Breast epithelium (tissue), 4 donors: ENCODE measurements at places on chromosomes 7 and 10. TPM values are rescaled to one million over a fixed set of nuclear protein-coding genes. Genes with fewer than 3 reads are reported as not detected.

SFTPA2 gene
- total RNA-seq: not detected

FAM25G gene
- total RNA-seq: not detected

PVRIG gene
- 0.32 TPM for total RNA-seq

FOXL3 gene
- not detected for total RNA-seq

HOXA7 gene
- 6.2 TPM for total RNA-seq

SLC18A3 gene
- not detected for total RNA-seq

FAS gene
- 47.3 TPM for total RNA-seq

ZDHHC4 gene
- total RNA-seq: 60.6 TPM

- no peak for DNase-seq
- H3K4me3 ChIP-seq: no peak overlapping the region
- H3K27me3 ChIP-seq: no peaks in the 10 kb centered on the region
- peak overlapping the region; percentile 27 for H3K27ac ChIP-seq
- H3K36me3 ChIP-seq: no peaks in the 10 kb centered on the region
Measured at GRCh38 chr10:21138769-21139340, 241.7 kb upstream of the NEBL start.

DNA sequence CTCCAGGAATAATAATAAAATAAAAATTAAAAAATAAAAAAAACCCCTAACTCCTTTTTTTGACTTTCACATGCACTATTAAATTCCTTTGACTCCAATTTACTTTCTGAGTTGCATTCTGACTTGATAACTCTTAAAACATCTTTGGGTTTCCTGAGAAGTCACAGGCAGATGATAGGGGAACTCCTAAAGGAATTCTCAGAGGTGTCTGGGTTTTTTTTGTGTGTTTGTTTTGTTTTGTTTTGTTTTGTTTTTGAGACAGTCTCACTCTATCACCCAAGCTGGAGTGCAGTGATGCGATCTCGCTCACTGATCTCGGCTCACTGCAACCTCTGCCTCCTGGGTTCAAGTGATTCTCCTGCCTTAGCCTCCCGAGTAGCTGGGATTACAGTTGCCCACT lies 52.7 kb upstream of the APBB1IP start:
- DNase-seq: no peak
- H3K36me3 ChIP-seq: no peaks in the 10 kb centered on the region
- no peak overlapping the region for H3K4me3 ChIP-seq
- H3K27me3 ChIP-seq: no peaks in the 10 kb centered on the region

GRCh38 chr10:121559326-121560026 lies 38.8 kb downstream of the FGFR2 start:
- no peaks in the 10 kb centered on the region for H3K36me3 ChIP-seq
- DNase-seq: no peak
- H3K4me3 ChIP-seq: no peak overlapping the region
- H3K4me1 ChIP-seq: no peaks in the 10 kb centered on the region
- no peak overlapping the region for H3K27ac ChIP-seq

- H3K4me3 ChIP-seq: no peak overlapping the region
- H3K36me3 ChIP-seq: no peaks in the 10 kb centered on the region
- DNase-seq: no peak
Measured at GRCh38 chr10:112964482-112964881, 14.4 kb downstream of the TCF7L2 start.

GRCh38 chr7:153381275-153382040 lies 621.9 kb downstream of the ACTR3B start:
- no peaks in the 10 kb centered on the region for H3K27me3 ChIP-seq
- no peaks in the 10 kb centered on the region for H3K36me3 ChIP-seq
- H3K4me1 ChIP-seq: no peaks in the 10 kb centered on the region
- no peak overlapping the region for H3K4me3 ChIP-seq

DNA sequence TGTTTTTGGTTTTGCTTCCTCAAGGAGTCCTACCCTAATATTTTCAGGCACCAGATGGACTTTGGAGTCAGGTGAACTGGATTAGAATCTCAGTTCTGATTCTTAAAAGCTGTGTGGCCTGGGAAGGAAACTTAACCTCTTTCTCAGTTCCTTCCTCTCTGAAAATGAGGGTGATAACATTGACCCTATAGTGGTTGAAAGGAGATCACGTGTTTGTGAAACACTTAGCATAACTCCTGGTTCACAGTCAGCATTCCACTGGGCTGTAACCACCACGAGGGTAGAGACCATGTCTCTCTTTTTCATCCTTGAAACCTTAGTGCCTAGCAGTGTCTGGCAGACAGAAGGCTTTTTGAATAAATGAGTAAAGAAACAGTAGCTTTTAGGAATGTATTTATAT lies 16.7 kb downstream of the LSMEM1 start:
- no peaks in the 10 kb centered on the region for H3K36me3 ChIP-seq
- no peaks in the 10 kb centered on the region for H3K27me3 ChIP-seq
- H3K4me1 ChIP-seq: no peaks in the 10 kb centered on the region
- no peak for DNase-seq
- no peak overlapping the region for H3K27ac ChIP-seq

GRCh38 chr7:154171422-154171821 lies 119.2 kb downstream of the DPP6 start:
- H3K27ac ChIP-seq: no peak overlapping the region
- H3K36me3 ChIP-seq: no peaks in the 10 kb centered on the region
- no peaks in the 10 kb centered on the region for H3K4me1 ChIP-seq
- no peaks in the 10 kb centered on the region for H3K27me3 ChIP-seq

DNA sequence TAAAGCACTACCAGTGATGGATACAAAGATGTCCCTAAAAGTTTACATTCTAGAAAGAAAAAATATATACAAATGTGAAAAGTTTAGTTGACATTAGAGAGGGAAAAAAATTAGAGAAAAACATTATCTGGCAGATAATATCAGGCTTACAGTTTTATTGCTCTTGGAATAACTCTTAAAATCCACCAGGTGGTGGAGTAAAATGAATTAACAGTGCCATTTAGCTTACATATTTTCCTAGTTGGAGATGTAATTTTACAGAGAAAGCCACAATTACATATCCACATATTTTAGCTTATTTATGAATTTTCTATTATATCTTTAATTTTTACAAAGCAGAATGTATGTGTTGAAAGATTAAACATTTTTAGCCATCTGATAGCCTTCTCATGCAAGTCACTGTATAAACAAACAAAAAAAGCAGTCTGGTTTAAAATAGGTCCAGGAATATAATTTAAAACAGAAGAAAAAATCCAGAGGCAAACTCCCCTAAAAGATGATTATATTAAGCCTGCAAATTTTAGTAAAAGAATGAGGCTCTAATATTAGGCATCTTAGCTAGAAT lies 6.5 kb downstream of the CABCOCO1 start:
- DNase-seq: no peak
- H3K4me1 ChIP-seq: no peaks in the 10 kb centered on the region
- no peaks in the 10 kb centered on the region for H3K27me3 ChIP-seq
- H3K4me3 ChIP-seq: no peak overlapping the region
- no peak overlapping the region for H3K27ac ChIP-seq

- no peak overlapping the region for H3K27ac ChIP-seq
- no peaks in the 10 kb centered on the region for H3K36me3 ChIP-seq
- no peak overlapping the region for H3K4me3 ChIP-seq
- H3K27me3 ChIP-seq: no peaks in the 10 kb centered on the region
- no peak for DNase-seq
Measured at GRCh38 chr7:7219216-7219615, 36.9 kb downstream of the C1GALT1 start.

GRCh38 chr10:31321396-31321941 lies 2.5 kb downstream of the ZEB1 start:
- H3K27me3 ChIP-seq: peaks cover 18% of the 10 kb centered on the region
- peak overlapping the region; percentile 65 for H3K27ac ChIP-seq

DNA sequence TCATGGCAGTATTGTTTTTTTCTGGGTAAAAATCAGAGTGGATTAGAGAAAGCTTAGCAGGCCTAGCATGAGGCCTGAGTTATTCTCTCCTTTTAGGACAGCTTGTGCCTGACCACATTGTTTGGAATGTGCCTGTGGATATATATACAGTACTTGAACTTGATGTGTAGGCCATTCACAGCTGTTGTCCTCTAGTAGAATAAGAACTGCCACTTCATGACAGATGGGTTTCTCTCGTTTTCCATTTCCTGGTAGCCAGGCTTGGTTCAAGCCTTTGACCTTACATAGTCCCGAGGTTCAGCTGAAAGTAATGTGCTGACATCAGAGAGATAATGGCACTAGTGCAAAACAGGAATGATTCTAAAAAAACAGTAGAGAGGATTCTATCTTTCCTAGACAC lies 473.9 kb downstream of the AUTS2 start:
- no peaks in the 10 kb centered on the region for H3K36me3 ChIP-seq
- no peaks in the 10 kb centered on the region for H3K27me3 ChIP-seq
- H3K4me3 ChIP-seq: no peak overlapping the region
- H3K27ac ChIP-seq: no peak overlapping the region
- H3K4me1 ChIP-seq: no peaks in the 10 kb centered on the region
- no peak for DNase-seq

GRCh38 chr7:158950914-158951635 lies 94.7 kb downstream of the DYNC2I1 start:
- H3K4me1 ChIP-seq: no peaks in the 10 kb centered on the region
- no peak overlapping the region for H3K4me3 ChIP-seq
- peaks cover 8% of the 10 kb centered on the region for H3K36me3 ChIP-seq
- DNase-seq: no peak
- no peaks in the 10 kb centered on the region for H3K27me3 ChIP-seq

DNA sequence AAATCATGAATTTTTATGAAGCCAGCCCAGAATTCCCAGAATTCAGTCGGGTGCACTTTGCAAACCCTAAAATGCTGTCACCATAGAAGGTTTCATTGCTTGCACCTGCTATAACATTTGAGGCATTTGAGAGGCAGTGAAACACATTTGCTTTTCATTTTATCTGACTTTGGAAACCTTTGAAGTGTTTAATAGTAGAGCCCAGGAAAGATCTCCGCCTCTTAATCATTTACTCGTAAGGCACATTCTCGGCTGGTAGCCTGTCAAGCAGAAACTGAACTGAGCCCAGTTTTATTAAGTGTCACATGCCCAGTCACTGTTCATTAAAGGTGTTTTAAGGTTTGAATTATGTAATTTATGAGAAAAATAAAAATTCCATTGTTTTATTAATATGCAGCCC lies 247.6 kb downstream of the EMX2 start:
- H3K27me3 ChIP-seq: no peaks in the 10 kb centered on the region
- DNase-seq: no peak
- H3K36me3 ChIP-seq: no peaks in the 10 kb centered on the region

DNA sequence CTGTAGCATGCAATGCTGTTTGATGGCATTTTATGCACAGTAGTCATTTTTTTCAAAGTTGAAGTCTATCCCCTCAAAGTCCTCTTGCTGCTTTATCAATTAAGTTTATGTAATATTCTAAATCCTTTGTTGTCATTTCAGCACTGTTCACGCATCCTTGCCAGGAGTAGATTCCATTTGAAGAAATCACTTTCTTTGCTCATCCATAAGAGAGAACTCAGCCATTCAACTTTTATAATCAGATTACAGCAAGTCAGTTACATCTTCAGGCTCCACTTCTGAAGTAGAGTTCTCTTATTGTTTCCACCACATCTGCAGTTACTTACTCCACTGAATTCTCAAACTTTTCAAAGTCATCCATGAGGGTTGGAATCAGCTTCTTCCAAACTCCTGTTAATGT lies 32.3 kb downstream of the SDHAF3 start:
- DNase-seq: no peak
- no peaks in the 10 kb centered on the region for H3K27me3 ChIP-seq
- no peaks in the 10 kb centered on the region for H3K4me1 ChIP-seq
- H3K36me3 ChIP-seq: no peaks in the 10 kb centered on the region
- no peak overlapping the region for H3K27ac ChIP-seq
- H3K4me3 ChIP-seq: no peak overlapping the region

- no peaks in the 10 kb centered on the region for H3K36me3 ChIP-seq
- H3K4me3 ChIP-seq: no peak overlapping the region
- no peak for DNase-seq
- no peaks in the 10 kb centered on the region for H3K27me3 ChIP-seq
- peak overlapping the region; percentile 10 for H3K27ac ChIP-seq
Measured at GRCh38 chr10:971613-972012, 16.6 kb upstream of the GTPBP4 start.

- no peaks in the 10 kb centered on the region for H3K4me1 ChIP-seq
- H3K4me3 ChIP-seq: no peak overlapping the region
- H3K36me3 ChIP-seq: no peaks in the 10 kb centered on the region
- no peak for DNase-seq
- H3K27ac ChIP-seq: no peak overlapping the region
- H3K27me3 ChIP-seq: no peaks in the 10 kb centered on the region
Measured at GRCh38 chr7:16719699-16720098, 33.9 kb upstream of the TSPAN13 start.

- DNase-seq: no peak
- no peaks in the 10 kb centered on the region for H3K36me3 ChIP-seq
- H3K4me1 ChIP-seq: no peaks in the 10 kb centered on the region
- no peaks in the 10 kb centered on the region for H3K27me3 ChIP-seq
- H3K4me3 ChIP-seq: no peak overlapping the region
- H3K27ac ChIP-seq: no peak overlapping the region
Measured at GRCh38 chr7:109745677-109746410, 1176.2 kb downstream of the DNAJB9 start.

DNA sequence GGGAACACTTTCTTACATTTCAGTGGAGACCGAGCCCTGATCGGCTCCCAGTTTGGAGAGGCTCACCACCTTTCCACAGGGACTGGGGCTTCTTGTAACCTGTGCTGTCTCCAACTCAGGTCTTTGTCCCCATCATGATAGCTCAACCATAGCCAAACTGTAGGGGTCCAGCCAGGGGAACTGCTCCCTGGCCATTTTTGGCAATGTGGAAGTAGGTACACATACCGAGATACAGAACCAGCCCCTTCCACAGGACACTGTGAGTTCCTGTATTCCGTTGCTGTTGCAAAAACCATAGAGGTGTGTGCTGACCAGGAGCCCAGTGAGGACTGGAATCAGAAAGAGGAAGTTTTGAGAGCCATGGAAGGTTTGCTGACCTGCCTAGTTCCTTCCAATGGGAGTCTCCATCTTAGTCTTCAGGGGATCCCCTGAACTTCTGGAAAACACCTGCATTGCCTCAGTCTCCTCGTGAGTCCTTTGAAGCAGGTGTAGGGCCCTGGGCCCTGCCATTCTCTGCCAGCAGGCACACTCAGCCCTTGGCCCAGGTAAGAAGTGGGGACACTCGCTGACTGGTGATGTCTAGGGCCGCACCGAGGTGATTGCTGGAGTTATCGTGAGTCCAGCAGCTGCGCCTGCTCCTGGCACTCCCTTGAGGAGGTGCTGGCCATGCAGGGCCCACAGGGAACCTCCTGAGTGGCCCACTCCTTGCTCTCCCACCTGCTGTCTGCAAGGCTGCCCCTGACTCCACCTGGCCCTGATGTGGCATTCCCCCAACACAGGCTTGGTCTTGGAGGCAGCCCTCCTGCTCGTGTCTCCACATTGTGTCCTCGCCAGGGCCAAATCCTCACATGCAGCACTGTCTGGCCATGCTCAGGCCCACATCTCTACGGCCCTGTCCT lies 11.2 kb downstream of the WDFY4 start:
- no peak for DNase-seq
- no peaks in the 10 kb centered on the region for H3K4me1 ChIP-seq
- no peak overlapping the region for H3K27ac ChIP-seq
- H3K36me3 ChIP-seq: no peaks in the 10 kb centered on the region

- H3K4me3 ChIP-seq: no peak overlapping the region
- H3K36me3 ChIP-seq: no peaks in the 10 kb centered on the region
- H3K4me1 ChIP-seq: no peaks in the 10 kb centered on the region
- H3K27ac ChIP-seq: peak overlapping the region; percentile 82
- no peak for DNase-seq
Measured at GRCh38 chr10:86974484-86974883, 6.2 kb downstream of the ADIRF start.
